Epithelial cell of prostate (primary cell): ENCODE measurements at places on chromosomes 5 and 9.

- no peak for DNase-seq
Observed at GRCh38 chr9:129436751-129437625, 183.9 kb downstream of the C9orf50 start.

GRCh38 chr9:133170716-133171115 is 7.0 kb upstream of the GBGT1 start:
- no peak for DNase-seq

- no peak for DNase-seq
Observed at GRCh38 chr5:140399979-140400729, 1.5 kb upstream of the ANKHD1 start.

DNA sequence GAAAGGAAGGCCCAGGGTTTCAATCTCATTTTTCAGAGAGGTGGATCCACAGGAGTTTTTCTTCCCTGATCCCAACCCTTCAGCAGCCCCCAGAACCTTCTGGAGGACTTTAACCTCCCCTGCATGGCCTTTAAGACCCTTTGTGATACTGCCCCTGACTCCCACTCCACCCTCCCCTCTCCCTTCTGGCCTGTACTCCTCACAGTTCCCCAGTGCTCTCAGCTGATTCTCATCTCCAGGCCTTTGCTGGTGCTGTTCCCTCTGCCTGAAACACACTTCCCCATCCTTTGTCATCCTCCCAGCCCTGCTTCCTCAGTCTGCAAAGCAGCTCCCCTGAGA is 18.5 kb downstream of the NEURL1B start:
- no peak for DNase-seq

- DNase-seq = no peak
Observed at GRCh38 chr5:120141076-120141475, 323.0 kb upstream of the PRR16 start.

DNA sequence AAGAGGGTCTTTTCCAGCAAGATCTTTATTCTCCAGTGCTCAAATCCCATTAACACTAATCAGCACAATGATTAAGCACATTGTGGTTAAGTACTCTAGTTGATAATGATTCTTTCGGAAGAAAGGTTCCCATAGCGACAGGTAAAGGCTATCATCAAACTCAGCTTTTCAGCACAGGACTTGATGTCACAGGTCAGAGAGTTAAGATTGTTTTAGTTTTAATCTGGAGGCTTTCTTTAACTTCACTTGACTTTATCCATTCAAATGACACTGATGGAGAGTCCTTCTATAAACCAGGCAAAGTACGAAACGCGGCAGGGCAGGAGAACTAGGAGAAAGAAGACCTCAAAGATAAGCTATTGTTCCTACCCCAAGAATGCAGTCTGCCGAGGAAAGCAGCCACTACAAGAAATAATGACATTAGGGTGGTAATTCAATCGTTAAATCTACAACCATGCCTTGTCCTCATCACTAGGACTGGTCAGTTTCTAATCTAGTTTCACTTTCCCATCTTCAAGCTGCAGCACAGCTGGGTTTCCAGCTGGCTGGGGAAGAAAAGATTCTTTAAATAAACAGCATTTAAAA is 4.6 kb downstream of the NRG2 start:
- no peak for DNase-seq

DNA sequence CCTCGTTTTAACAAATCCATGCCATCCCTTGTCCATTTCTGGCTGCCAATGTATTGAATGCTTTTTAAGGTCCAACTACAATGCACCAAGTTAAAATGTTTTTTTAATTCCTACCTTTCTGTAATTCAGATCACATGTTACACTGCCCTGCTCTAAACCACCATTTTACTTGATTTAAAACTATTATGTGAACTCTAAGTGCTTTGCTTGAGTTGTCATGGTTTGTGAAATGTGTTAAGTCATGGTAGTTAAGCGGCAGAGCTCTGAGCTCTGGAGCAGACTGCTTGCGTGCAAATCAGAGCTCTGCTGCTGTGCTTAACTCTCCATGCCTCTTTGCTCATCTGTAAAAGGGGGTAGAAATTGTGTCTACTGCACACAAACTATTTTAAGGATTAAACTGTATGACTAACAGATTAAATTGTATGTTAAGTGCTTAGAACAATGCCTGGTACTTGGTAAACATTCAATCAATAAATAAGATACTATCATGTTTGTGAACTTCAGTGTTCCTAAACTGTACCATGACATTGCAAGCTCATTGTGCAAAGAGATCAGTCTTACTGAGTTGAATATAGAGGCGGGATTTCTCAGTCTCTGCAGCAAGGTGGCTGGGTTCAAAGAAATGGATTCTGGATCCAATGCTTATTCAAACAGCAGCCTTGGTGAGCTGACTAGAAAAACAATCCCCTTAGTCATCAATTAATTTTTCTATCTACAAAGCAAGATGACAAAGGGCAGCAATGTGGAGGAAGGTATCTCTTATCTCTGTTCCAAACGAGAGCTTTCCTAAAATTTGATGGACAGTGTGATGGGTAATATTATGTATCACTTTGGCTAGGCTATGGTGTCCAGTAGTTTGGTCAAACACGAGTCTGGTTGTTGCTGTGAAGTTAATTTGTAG is 16.1 kb upstream of the CMBL start:
- DNase-seq = no peak

DNA sequence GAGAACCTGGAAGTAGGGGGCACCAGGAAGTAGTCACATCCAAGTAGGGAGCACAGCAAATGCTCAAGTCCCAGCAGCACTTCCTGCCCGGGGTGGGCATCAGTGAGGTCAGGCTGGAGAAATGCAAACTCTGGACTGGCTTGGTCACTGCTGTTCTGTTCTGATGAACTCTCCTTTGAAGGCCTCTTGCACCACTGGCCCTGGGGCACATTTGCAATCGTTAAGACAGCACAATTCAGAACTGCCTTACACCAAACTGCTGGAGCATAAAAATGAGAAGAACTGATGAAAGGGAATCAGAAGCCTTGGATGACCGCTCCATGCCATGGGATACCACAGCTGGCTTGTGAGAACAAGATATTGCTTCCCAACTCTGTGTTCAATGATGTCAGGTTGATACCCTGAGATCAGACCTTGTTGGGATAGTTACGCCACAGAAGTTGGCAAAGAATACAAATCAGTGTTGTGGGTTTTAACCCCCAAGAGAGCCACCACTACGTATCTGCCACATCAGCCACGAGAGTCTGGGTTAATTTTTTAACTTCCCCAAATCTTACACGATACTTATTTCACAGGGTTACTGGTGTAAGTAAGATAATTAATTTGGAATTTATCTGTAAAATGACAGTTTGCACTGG is 42.3 kb upstream of the ZSWIM6 start:
- no peak for DNase-seq

- no peak for DNase-seq
Observed at GRCh38 chr5:619444-619843, 7.3 kb downstream of the CEP72 start.

DNA sequence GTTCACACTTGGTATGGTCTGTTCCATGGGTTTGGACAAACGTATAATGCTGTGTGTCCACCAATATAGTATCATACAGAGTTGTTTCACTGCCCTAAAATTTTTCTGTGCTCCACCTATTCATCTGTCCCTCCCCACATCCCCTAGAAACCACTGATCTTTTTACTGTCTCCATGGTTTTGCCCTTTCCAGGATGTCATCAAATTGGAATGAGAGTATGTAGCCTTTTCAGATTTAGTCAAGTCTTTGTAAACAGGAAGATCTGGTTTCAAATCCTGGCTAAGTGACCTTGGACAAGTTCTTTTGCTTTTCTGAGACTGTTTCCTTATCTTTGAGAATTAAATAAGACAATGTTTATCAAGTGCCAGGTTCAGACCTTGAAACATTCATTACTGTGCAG is 13.2 kb upstream of the LVRN start:
- no peak for DNase-seq

DNA sequence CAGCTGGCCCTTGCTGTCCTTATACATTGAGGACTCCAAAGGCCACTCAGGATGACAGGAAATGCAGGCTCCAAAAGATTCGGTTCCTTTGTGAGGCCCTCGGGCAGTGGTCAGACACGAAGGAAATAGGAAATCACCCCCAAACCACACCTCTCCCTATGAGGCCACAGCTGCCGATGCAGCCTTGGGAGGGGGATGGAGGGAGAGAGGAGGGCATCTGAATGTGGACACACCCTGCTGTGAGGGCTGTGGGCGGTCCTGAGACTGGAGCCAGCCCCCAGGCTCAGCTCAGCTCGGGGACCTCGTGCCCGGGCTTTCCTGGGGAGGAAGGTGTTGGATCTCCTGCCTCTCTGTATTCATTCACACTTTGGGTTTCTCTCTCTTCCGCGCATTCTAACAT is 2.7 kb upstream of the CLPTM1L start:
- no peak for DNase-seq

DNA sequence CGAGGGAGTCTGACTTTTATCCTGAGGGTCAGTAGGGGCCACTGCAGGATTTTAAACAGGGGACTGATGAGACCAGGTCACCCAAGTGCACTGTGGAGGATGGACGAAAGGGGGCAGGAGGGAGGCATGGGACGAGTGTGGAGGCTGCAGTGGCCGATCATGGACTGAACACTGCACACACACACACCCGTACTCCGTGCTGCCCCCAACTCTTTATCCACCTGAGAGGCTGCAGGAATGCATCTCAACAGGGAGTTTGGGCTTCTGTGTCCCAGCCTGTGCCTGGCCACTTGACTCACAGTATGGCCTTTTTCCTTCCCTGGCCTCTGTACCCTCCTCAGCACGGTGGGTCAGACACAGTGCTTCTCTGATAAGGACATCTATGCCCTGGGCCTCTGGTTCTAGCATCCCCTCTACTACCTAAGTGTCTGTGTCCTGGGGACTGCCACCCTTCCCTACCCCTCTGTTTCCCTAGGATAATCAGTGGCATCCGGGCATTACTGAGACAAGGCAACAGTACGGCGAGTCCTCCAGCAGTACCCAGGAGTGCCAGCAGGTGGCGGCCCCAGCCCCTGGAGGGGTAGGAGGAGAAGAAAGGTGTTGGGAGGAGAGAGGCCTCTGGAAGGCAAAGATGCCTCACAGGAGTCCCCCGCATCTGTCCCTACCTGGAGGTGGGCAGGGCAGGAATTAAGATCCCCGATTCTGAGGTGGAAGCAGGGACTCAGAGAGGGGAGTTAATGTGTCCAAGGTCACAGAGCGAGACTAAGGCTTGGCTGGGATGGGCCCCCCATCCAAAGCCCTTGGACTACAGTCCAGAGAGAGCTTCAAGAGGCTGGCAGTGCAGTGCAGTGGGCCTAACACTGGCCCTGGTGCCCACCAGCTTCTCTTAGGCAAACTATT is 5.1 kb upstream of the CDX1 start:
- no peak for DNase-seq

DNA sequence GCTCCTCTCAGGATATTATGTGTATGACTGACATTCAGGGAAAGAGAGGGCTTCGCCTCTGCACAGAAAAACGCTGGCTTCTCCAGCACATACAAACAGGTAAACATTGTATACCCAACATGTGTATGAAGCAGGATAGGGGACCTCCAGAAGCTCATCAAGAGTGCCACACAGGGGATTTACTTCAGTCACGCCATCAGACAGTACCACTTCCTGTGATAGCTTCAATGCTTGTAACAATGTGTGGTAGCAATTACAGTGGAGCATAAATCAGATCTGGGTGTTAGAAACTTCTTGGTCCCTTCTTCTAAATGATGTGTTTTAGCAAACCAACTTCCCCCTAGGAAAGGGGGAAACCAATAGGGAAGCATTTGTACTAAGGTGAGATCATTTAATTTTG is 160.8 kb downstream of the TSSK1B start:
- DNase-seq = no peak

DNA sequence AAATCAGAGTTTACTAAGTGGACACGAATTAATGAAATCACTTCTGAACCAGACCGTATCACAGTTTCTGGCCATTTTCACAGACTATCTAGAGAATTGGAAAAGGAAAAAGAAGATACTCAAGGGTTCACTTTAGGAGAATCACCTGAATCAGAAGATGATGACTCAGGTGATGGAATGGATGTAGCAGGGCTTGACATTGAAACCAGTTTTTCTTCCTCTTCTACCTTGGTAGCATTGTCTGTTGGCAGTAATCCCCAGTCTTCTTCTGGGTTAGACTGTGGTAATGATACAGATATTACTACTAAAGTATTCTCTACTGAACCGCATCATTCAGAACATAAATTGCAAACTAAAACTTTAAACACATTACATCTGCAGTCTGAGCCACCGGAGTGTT is 38.5 kb downstream of the ICE1 start:
- peak; percentile 3 for DNase-seq

DNA sequence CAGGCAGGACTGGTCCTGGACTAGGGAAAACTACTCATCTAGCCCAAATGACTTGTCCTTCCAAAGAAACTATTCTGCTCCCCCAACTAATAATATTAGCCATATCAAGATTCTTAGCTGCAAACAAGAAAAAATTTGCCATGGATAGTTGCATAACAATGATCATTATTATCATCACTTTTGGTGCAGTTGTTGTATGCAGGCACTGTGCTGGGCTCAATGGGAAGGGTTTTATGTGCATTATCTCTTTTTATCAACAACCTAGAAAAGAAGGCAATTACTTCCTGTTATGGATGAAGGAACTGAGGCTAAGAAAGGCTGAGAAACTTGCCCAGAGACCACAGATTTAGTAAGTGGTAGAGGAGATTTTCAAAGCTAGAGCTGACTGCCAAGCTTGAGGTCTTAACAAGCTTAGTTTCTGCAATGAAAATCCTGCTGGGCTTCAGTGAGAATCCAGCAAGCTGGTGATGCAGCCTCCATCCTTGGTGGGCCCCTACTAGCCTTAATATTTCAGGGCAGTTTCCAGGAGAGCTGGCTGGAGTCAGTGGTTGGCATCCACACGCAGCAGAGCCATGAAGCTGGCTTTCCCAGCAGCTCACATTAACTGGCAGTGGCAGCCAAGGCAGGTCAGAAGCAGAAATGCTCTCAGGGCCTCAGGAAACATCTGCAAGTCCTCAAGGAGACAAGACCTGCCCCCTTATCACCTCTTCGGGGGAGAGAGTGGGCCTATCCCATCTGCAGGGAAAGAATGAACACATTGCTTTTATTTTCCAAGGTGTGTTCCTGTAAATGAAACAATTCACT is 20.5 kb upstream of the MEGF9 start:
- DNase-seq = no peak

DNA sequence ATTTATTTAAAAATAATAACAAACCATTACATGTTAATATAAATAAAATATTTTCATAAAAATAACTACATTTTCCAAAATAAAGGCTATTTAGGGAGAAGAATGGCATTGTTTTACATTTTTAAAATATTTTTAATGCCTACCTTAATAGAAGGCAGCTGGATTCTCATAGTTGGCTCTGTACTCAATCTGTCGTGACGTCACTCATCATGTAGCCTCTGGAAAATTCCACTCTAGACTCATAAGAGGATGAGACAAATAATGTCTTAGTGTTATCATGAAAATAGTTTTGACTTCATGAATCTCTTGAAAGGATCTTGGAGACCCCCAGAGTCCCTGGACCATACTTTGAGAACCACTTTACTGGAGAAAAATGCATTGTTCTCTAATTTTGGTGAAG is 93.1 kb downstream of the NXNL2 start:
- DNase-seq = no peak

GRCh38 chr5:148844433-148845280 is 18.2 kb downstream of the ADRB2 start:
- DNase-seq = no peak

GRCh38 chr5:167814828-167815227 is 476.6 kb upstream of the WWC1 start:
- peak; percentile 93 for DNase-seq
